ENCODE measurements at places on chromosomes 4 and X.

GRCh38 chrX:6917666-6918065, 229.8 kb upstream of the STS start:
- DNase-seq, result no peak

DNA sequence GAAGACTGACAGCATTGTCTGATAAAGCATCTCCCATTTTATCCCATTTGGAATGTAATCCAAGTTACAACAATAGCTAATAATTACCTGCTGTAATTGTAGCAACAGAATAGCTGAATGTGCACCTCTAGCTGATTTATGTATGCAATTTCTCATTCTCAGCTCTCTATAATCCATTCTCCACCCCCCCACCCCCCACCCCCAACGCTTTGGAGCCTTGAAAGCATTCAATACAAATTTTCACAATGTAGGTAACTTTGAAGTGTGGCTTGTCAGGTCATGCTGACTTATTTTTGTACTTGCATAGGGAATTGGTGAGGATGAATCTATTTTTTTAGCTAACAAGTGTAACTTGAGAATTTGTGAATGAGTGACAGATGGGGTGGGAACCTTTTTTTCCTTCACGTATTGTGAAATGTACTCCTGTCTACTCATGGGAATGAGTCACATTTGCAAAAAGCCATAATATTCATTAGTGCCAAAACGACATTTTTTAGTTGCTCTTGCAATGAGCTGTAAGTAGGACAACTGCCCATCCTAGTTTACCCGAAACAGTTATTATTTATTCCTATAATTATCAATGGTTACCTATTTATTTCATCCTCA, 159.3 kb downstream of the PALLD start:
- DNase-seq, result peak; percentile 13

DNA sequence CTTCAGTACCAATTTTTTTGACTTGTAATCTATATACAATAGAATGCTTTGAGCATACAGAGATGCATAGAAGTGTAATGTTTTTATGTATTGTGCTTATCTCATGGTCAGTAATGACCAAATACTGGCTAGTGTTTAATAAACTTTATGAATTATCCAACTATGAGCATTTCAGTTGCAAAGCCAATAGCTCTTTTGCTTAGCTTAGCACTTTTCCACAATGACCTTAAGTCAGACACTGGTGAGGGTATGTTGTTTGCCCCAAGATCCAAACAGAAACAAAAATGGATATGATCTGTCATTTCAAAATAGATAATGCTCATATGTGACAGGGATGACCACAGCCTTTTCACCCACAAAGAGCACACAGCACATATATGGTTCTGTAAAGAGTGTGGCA, 393.0 kb downstream of the AFF2 start:
- DNase-seq, result no peak

GRCh38 chr4:159204566-159204965, 101.7 kb downstream of the RAPGEF2 start:
- DNase-seq, result peak; percentile 12

DNA sequence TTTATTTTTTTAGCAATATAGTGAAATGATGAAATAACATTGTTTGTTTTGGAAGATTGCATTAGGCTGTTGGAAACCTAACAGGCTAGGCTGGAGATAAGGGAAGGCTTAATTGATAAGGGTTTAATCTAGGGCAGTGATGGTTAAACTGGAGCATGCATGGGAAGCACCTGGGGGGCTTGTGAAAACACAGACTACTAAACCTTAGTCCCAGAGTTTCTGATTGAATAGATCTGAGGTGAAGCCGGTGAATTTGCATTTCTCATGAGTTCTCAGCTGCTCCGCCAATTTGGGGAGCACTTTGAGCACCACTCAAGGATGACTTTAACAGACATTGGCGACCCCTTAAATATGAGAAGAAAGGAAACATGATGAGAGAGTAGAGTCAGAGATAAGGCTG, 11.5 kb downstream of the STK26 start:
- DNase-seq, result no peak

- peak; percentile 60 for DNase-seq
These were observed 10.2 kb downstream of the HNRNPH2 start for GRCh38 chrX:101417981-101418841.

DNA sequence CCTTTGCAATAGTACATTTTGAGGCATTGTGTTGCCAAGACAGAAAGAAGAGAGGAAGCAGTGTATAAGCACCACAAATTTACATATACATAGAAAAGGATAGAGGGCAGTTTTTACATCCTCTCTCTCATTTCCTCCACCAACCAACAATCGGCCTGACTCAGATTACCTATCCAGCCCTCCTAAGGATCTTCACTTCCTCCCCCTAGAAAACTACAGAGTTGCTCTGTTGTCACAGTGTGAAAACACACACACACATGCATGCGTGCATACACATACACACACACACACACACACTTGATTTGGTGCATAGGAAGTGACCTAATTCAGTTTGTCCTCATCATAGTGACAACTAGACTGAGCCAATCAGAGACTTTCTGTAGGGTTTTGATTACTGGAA, 98.8 kb upstream of the SPRY1 start:
- DNase-seq, result no peak

GRCh38 chr4:133150486-133151340, 1.6 kb downstream of the PCDH10 start:
- DNase-seq, result no peak

- DNase-seq, result peak; percentile 49
These were observed 162.5 kb downstream of the SHROOM3 start for GRCh38 chr4:76597423-76597979.

DNA sequence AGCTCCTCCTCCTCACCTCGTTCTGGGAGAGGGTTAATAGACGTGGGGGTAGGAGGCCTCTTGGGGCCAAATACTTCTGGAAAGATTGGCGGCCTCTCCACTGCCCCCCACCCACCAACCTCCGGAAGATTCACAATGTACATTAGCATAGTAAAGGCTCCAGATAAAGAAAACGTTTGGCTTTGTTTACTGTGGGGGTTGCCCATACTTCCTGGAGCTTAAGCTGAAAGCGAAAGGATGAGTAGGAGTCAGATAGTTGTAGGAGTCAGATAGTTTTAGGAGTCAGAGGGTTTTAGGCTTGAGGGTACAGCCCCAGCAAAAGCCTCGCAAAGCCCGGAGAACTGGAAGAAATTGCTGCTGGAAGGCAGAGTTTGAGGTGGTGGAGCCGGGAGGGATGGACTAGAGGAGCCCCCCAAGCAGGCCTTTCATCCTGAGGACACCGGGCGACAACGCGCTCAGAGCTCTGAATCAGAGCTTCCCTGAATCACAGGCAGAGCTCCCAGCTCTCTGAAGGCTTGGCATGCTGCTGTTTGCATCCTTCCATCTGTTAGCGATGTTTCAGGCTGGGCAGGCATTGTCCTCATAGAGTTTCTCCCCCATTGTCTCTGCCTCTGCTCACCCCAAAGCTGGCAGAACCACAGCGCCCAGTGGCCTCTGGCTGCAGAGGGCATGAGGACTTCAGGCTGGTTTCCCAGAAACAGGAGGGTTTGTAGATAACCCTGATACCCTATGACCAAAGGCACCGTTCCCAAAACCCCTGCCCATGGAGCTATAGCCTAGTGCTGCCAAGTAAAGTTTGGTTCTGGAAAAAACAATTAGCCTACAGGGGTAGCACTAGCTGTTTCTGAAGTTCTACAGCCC, 280.7 kb downstream of the BCOR start:
- peak; percentile 28 for DNase-seq

- no peak for DNase-seq
These were observed 547.5 kb downstream of the SMARCA1 start for GRCh38 chrX:128975745-128976144.

- DNase-seq, result no peak
These were observed 49.2 kb downstream of the GPC4 start for GRCh38 chrX:133365871-133366611.

GRCh38 chr4:88866862-88867550, 169.4 kb upstream of the NAP1L5 start:
- no peak for DNase-seq

Measured in inflammatory macrophage treated with lipopolysaccharide for 4 hours (primary cell).